ENCODE measurements at places on chromosomes 11 and 22.

- no peak for DNase-seq
Measured at GRCh38 chr11:67304511-67305113, 1.3 kb downstream of the SSH3 start.

GRCh38 chr11:123475469-123475868, 45.4 kb downstream of the GRAMD1B start:
- DNase-seq: peak; percentile 16

GRCh38 chr11:128615076-128615475, 27.7 kb upstream of the ETS1 start:
- no peak for DNase-seq

DNA sequence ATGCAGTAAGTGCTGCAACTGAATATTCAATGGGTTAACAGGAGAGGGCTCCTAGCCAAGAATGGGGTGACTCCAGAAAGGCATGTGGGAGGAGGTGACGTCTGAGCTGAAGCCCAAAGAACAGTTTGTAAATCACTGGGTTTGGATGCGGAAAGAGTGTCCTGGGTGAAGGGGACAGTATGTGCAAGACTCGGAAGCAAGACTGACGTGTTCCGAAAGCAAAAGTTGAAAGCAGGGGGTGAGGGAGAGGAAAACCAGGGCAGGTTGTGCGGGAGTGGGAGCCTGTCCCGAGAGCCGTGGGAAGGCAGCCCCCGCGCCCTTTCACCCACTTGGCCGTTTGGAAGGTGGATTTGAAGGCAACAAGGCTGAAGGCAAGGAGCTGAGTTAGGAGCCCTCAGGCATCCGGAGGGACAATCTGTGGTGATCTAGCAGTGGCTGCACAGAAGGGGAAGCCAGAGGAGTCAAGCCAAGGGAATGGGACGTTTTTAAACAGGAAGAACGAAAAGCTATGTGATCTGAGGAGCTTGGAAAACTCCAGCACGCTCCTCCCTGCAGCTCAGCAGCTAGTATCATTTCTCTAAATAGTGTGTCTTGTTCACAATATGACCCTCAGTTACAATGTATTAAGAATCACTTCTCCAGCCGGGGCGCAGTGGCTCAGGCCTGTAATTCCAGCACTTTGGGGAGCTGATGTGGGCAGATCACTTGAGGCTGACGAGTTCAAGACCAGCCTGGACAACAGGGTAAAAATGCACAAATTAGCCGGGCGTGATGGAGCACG, 7.7 kb downstream of the SLC25A18 start:
- DNase-seq: no peak

DNA sequence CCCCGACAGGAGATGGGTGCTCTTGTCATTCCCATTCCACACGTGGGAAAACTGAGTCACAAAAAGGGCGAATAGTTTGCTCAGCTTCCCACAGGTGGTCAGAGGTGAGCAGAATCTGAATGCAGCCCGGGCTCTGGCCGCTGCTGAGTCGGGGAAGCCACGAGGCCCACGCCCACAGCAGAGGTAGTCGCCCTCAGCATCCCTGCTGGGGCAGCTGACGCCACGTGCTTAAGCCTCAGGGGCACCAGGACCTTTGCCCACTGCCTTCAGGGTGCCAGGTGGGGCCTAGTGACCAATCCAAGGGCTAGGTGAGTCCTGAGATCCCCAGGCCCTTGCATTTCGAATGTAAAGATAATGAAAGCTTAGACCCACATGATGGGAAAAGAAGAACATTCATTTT, 24.2 kb upstream of the ARFGAP3 start:
- DNase-seq: no peak

DNA sequence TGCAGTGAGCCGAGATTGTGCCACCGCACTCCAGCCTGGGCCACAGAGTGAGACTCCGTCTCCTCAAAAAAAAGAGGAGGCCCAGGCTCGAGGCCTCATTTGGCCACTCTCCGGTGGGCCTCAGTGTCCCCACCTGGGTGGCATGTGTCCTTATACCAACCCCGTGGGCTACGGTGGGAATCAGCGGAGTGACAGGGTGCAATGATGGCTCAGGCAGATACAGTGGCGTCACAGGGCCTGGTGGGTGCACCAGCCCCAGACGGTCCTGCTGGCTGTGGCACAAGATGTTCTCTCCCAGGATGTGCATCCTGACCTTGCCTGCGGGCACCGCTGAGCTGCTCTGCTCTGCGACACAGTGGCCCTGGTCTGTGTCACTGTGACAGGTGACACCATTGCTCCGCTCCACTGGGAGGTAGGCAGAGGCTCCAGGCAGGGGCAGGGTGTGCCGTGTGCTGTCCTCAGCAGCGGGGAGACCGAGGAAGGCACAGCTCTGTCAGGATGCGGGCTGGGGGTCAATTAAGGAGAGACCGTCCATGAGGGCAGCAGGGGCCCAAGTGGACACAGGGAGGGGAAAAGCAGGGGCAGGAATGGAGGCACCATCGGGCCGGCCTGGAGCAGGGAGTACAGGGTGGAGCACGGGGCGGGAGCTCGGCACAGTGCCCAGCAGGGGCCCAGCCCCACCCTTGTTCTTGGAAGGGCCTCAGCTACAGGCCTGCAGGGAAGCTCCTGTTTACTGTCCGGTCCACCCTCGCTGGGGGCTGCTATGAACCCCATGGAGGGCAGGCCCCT, 21.7 kb upstream of the TH start:
- no peak for DNase-seq

GRCh38 chr22:23684561-23685031, 6.2 kb upstream of the RGL4 start:
- DNase-seq: no peak

- DNase-seq: no peak
Measured at GRCh38 chr11:134560066-134560465, 148.0 kb upstream of the B3GAT1 start.

DNA sequence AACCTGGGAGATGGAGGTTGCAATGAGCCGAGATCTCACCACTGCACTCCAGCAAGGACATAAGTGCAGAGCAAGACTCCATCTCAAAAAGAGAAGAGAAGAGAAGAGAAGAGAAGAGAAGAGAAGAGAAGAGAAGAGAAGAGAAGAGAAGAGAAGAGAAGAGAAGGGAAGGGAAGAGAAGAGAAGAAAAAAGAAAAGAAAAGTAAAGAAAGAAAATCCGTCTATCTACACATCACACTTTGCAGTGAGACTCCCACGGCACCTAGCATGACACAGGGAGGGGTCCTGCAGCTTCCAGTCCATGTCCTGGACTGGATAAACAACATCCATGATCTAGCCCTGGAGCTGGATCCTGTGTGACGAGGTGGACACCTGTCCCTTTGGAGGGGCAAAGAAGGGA, 4.0 kb upstream of the PPARA start:
- DNase-seq: no peak

DNA sequence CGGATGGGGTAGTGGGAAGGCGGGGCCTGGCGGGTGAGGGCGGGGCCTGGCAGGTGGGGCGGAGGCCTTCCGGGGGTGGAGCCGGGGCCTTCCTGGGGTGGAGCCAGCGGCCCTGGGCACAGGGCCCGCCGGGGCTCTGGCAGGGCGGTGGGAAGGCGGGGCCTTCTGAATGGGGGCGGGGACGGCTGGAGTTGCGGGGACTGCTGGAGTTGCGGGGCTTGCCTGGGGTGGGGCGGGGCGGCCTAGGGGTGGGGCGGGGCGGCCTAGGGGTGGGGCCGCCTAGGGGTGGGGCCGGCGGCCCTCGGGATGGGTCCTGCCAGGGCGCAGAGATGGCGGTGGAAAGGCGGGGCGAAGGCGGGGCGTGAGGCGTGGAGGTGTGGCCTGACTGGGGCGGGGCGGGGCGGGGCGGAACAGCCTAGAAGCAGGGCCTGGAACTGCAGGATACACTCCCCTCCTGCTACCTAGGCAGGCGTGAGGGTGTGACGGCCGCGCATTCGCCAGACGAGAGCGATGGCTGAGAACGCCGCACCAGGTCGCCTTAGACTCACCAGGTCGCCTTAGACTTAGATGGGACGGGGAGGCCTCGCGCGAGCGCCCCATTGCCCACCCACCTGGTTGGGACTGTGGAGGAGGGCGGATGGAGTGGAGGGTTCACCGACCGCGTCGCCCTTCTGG, 19.3 kb downstream of the RRP7A start:
- no peak for DNase-seq

GRCh38 chr11:114258696-114259095, 37.5 kb upstream of the NNMT start:
- DNase-seq: no peak

- no peak for DNase-seq
Measured at GRCh38 chr22:36971341-36972125, 47.7 kb downstream of the TST start.

DNA sequence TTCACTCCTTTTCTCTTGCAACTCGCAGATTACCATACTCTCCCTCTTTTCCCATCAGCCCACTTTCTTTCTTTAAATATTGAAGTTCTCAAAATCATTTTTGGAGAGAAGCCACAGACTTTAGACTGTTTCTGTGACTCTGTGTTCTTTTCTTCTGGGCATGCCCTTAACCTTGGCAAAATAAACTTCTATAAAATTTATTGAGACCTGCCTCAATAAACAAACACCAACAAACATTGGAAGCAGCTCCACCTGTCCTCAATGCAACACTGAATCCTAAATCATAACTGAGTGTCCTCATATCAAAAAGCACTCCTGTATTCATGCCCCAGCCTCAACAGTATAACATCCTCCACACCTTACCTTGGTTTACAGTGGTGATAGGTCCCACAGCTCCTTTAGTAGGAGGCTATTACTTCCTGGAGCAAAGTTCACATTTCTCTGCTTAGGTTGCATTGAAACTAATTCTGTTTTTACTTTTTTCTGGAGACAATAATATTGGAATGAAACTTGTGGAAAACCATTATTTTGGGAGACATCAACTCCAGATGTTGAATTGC, 320.0 kb upstream of the LRRC4C start:
- no peak for DNase-seq

DNA sequence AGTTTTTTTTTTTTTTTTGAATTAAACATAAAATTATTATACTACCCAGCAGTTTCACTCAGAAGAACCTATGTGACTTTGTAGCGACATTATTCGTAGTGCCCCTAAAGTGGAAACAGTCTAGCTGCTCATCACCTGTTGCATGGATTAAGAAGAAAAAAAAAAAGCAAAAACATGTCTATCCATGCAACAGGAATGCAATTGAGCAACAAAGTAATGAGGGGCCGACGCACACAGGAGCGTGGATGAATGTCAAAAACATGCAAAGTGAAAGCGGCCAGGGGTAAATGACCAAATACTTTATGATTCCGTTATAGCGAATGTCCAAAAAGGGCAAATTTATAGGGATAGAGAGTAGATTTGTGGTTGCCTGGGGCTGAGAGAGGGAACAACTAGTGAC, 16.3 kb downstream of the MYO18B start:
- no peak for DNase-seq

GRCh38 chr11:43119275-43119970, 192.4 kb upstream of the API5 start:
- no peak for DNase-seq

DNA sequence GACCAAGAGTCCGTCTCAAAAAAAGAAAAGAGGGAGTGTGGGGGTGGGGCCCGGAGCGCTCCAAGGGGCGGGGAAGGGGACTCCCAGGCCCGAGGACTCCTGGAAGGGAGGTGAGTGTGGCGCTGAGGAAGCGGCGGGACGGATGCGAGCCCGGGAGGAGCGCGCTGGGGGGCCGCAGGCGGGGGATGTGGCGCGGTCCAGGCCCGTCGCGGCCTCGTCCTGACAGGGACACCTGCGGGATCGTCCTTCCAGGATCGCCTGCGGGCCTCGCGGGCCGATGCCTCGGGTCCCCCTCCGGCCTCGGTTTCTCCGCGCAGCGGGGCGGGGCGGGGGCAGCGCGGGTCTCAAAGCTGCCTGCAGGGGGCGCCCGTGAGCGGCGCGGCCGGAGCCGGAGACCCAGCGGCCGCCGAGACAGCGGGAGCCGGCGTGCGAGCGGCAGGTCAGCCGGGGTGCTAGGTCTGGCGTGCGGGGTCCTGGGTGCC, 3.8 kb upstream of the ADORA2A start:
- peak; percentile 22 for DNase-seq

DNA sequence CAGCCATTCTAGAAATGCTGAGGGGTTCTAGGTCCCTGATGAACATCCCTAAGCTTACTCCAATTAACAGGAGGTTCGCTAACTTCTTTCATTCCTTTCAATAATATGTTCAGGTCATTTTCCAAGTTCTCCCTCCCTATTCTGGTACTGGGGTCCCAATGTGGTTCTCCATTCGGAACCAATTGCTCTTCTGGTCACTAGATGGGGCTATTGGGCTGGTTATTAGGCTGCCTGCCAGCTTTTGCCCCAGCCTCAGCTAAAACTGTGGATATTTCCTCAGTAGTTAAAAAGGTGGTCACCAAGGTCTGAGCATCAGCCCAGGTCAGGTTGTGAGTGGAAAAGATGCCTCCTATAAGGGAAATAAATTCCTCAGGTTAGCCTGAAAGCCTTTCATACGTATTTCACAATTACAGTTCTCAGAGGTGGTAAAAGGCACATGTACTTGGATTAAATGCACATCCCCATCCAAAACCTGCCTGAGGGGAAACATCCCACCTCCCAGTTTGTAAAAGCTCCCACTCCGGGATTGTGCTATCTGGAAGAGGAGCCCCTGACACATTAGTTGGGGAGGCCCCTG, 161.1 kb upstream of the CCDC179 start:
- DNase-seq: peak; percentile 9

Measured in NCI-H1092 treated with DMSO at 0.1 percent for 48 hours (cell line).